ENCODE measurements at places on chromosomes 3 and 15.

DNA sequence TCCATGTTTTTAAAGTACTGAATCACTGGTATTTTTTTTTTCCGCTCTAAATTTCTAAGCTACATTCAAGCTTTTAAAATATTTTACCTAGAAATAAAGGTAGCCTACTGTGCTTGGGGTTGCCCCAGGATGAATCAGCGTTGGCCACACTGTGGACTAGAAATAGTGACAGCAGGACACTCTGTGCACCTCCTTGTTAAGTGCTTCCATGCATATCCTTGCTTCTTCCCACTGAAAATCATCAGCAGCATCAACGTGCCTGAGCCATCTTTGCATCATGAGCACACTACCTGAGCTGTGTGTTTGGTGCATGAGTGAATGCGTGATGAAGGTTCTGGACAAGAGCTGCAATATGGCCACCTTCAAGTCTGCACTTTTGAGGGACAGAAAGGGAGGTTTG lies 142.0 kb upstream of the SLC2A2 start:
- DNase-seq: no peak

DNA sequence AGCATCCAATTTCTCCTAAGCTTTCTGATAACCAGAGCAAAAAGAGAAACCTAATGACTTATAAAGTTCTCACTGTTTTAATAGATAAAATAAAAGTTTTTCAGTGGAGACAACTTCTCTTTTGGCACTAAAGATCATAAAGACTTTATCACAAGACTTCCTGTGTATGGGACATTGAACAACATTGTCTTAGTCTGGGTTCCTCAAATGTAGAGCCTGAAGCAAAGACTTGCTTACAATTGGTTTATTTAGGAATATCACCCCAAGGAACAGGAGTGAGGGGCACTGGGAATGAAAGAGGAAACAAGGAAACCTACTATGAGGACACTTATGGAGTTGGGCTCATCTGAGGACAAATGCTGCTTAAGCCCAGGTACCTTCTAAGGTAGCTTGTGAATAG lies 127.4 kb downstream of the B3GALNT1 start:
- no peak for DNase-seq

- no peak for DNase-seq
Measured at GRCh38 chr3:122679882-122680474, 661 bp upstream of the PARP14 start.

DNA sequence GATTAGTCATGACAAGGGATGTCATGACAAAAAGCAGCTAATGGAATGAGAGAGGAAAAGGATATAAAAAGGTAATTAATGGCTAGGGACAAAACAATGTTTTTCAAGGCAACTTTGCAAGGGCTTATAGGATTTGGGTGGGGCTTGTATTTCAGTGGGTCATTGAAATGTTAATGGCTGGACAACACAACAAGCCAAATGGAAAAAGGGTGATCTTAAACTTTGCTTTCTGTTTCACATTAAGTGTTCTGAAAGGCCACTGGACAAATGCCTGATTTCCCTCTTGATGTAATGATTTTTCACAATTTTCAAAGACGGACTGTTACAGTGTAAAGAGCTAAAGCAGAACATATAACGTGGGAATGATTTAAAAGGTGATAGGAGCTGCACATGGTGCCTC lies 345.0 kb downstream of the TUSC7 start:
- DNase-seq: no peak

GRCh38 chr3:65650247-65650646 lies 388.5 kb downstream of the MAGI1 start:
- no peak for DNase-seq

Measured in astrocyte of the spinal cord (primary cell).